ENCODE measurements at places on chromosomes 5 and 9.

- DNase-seq, result no peak
Measured at GRCh38 chr9:90802386-90802985, 867 bp downstream of the SYK start.

GRCh38 chr5:97095318-97095732, 47.1 kb downstream of the LIX1 start:
- DNase-seq, result no peak

DNA sequence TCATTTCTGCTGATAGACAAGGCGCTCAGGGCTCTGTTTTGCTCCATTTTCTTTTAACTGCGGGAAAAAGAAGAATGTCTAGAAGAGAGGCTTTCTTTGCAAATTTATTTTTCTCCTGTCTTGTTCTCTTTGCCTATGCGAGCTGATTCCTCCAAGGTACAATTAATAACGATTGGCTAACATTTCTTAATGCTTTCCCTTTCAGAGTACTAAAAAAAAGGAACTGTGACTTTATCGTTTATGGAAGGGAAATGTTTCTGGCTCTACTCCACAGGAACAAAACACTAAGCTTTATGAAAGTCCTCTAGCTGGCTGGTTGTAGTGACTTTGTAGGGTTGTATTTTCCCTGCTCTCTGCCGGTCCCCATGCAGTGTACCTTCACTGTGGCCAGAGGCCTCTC, 11.7 kb downstream of the NSG2 start:
- no peak for DNase-seq

DNA sequence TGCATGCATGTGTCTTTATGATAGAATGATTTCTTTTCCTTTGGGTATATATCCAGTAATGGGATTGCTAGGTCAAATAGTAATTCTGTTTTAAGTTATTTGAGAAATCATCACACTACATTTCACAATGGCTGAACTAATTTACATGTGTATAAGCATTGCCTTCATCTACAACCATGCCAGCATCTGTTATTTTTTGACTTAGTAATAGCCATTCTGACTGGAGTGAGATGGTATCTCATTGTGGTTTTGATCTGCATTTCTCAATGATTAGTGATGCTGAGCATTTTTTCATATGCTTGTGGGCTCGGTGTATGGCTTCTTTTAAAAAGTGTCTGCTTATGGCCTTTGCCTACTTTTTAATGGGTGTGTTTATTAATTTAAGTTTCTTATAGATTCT, 102.3 kb upstream of the CCDC112 start:
- DNase-seq, result peak; percentile 73

GRCh38 chr5:55225346-55225745, 1.8 kb downstream of the MCIDAS start:
- no peak for DNase-seq

GRCh38 chr5:134174841-134175839, 1.6 kb downstream of the SKP1 start:
- peak; percentile 30 for DNase-seq

- DNase-seq, result no peak
Measured at GRCh38 chr5:73529081-73529480, 30.8 kb downstream of the BTF3 start.

- no peak for DNase-seq
Measured at GRCh38 chr5:90861843-90862586, 303.4 kb downstream of the ADGRV1 start.

DNA sequence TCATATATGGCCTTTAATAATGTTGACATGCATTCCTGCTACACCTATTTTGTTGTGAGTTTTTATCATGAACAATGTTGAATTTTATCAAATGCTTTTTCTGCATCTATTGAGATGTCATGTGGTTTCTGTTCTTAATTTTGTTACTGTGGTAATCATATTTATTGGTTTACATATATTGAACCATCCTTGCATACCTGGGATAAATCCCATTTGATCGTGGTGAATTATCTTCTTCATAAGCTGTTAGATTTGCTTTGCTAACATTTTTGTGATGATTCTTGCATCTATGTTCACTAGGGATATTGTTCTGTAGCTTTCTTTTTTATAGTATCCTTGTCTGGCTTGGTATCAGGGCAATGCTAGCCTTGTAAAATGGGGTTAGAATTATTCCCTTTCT, 222.0 kb downstream of the WDR70 start:
- no peak for DNase-seq

GRCh38 chr9:125991886-125992529, 244.8 kb downstream of the PBX3 start:
- DNase-seq, result no peak

DNA sequence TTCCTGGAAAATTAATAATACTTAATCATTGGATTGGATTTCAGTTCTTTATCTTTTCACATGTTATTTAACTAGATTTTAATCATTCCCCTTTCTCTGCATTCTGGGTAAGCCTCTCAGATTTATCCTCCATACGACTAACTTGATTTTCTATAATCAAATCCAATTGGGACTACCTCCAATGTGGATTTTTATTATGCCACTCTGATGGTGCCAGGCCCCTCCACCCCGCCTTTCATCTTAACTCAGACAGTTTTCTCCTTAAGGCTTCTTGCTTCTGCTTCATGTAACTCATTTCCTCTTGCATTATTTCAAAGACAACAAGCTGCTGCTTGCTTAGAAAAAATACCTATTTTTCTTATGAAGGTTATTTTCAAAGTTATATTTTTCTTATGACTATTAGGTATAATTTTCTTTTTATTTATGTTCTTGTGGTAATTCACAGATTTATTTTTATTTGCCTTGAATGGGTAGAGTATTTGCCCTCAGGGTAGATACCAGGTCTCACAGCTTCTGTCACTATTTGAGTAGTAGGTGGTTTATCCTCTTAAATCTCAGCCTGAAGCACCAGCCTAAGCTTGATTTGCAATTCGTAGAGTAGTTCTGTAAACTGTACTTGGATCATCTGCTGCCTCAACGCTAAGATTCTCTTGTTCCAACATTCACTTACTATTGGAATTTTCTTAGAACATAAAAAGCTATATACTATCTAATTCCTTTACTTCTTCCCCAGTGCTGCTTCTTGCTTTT, 659.0 kb upstream of the ARRDC3 start:
- DNase-seq, result no peak

- DNase-seq, result peak; percentile 92
Measured at GRCh38 chr9:128635266-128636023, 21.2 kb downstream of the DYNC2I2 start.

GRCh38 chr5:13249854-13250253, 694.6 kb downstream of the DNAH5 start:
- DNase-seq, result no peak

DNA sequence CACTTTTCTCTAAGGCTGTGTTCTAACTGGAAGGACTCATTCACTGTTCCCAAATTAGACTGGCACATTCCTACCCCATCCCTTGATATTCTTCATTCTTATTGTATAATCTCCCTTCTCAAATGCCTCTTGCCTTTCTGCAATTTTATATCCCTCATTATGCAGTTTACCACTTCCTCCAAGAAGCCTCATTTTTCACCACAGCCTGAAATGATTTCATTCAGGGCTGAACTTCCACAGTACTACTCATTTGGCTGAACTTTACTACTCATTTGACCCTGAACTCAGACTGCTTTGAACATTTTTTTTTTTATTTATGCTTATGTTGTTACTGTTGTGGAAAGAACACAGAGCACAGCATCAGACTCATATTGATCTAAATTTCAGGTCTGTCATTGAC, 32.7 kb downstream of the GRIA1 start:
- DNase-seq, result peak; percentile 35

GRCh38 chr5:17819783-17820182, 185.5 kb downstream of the TAF11L14 start:
- peak; percentile 73 for DNase-seq

DNA sequence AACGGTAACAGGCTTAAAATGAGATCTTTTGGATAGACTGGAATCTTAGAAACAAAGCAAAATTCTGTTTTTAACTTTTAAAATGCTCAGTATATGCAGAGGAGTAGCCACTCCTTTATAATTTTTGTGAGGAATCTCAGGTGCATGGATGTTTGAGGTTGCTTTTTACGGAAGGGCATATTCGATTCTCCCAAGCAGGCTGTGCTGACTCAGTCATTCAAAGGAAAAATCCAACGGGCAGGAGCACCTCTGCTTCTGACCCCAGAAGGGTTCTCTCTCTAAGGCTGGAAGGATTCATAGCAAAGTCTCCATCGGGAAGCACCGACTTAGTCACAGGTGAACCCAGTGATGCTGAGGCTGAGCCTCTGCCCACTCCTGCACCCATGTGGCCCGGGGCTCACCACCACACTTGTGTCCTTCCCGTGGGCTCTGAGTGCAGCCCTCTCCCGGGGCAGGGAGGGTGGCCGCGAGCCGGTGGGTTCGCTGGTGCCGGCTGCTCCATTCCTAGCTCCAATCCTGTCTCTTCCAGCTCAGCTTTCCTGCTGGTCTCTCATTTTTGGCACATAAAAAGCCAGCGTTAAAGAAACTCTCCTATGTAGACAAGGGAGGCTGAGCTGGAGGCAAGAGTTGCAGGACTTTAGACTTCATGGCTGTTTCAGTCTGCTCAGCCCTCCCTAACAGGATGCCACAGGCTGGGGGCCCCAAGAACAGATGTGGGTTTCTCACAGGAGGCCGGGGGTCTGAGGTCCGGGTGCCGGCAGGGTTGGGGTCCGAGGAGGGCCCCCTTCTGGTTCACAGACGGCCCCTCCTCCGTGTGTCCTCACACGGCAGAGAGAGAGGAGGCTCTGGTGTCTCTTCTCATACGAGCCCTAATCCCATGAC, 135.6 kb upstream of the LPCAT1 start:
- DNase-seq, result no peak

DNA sequence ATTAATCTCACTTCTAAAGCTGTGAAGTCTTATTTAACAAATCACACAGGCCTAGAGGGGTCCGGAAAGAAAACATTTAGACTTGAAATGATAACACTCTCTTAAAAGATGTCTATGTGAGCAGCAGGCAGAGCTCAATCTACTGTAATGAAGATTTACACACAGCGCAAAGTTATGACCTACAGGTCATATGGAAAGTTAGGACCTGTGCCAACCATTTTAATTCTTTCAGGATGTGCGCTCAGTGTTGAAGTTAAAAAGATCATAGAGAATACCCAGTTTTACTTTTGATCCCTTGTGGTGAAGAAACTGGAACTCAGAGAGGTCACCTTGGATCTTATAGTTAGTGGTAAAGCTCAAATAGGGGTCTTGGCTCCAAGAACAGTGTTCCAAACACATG, 3.1 kb upstream of the CREBRF start:
- DNase-seq, result no peak

DNA sequence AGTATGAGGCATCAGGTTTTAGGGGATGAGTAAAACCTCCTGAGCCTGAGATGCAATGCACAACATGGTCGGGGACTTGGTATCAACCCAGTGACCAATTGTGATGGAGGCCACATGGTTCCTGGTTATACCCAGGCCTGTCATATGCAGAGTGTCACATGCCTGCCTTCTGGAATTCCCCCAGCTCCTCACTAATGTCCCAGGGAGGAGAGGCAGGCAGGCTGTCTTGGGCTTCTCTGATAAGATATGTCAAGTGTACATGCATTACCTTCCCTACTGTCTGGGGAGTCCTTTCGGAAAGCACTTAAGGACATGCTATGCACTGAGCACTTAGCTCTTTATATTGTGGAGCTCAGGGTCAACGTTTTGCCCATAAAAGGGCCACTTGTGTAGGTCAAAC, 14.2 kb upstream of the PALM2AKAP2 start:
- DNase-seq, result no peak

DNA sequence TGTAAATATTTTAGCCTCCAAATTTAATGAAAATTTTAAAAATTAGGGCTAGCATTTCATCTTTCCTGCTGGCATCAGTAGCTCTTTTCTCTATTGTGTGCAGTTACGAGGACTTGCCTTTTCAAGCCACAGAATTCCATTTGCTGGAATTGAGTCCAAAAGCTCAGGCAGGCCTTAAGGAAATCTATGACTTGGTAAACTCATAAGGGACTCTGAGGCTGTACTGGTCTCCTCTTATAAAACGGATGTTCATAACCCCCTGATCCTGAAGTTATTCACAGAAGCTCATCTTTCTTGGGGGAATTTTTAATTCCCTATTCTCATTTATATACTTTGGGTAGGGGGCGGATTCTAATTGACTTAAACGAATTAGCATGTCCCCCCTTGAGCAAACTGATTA, 23.4 kb downstream of the ANKRA2 start:
- DNase-seq, result no peak

- no peak for DNase-seq
Measured at GRCh38 chr5:58923355-58923754, 340.5 kb downstream of the RAB3C start.

GRCh38 chr9:121707477-121708424, 56.3 kb downstream of the DAB2IP start:
- no peak for DNase-seq

DNA sequence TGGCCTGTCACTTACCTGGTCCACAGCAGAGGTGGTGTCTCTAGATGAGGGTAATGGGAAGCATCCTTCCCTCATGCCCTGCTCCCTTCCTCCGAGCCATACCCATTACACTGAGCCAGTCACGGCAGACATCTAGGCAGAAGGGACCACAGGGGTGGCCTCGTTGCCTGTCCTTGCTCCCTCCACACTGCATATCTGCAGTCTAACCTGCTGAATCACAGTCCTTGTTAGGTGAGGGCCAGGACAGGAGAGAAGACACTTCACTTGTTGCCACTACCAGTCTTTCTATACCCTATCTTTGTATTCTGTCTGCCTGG, 18.4 kb upstream of the SPINK4 start:
- DNase-seq, result no peak

DNA sequence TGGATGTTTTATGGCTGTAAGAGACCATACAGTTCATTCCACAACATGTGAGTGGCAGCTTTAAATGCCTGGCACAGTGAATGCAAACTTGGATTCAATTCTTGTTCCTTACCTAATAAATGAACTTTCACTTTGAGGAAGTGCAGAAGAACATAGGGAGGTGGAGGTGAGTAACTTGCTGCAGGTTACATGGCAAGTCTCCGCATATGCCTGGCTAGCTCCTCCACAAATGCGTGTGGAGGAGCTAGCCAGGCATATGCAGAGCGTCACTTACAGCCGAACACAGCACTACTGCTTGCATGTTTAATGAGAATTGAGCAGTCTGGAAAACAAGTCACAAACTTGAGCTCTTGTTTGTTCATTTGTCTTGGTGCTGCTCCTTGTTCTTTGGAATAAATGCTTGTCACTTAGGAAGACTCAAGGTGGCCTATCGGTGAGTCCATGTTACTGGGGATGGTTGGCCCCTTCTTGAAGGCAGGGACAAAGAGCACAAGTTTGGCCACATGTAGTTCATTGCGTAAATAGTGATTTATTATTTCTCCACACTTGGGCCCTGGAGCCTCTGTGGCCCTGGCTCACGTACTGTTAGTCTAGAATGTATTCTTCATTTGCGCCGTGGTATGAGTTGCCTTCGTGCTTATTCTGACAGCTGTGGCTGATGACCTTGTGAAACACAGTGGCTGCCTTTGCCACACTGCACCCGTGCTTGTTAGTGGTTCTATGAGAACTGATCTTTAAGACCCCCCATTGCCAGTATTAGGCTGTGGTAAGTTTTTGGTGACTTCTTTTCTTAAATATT, 3.1 kb downstream of the ISOC1 start:
- DNase-seq, result no peak

- no peak for DNase-seq
Measured at GRCh38 chr5:74130155-74130897, 504.3 kb downstream of the ARHGEF28 start.

DNA sequence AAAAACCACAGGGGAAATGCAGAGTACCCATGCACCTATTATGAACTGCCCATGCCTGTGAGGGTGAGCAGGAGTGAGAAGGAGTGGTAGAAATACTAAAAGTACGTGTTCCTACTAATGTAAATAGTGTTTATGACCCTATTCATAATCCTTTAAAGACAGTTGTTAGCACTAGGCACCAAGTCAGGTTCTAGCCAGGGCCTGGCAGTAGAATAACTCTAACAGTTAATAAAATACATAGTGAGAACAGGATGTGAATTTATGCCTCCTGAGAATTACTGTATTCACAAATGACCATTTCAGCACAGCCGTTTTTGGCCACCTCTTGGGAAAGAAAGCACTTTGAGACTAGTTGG, 103.2 kb upstream of the TARS1 start:
- no peak for DNase-seq
